ENCODE measurements at places on chromosomes 6 and 20. TPM values are rescaled to one million over a fixed set of nuclear protein-coding genes. Genes with fewer than 3 reads are reported as not detected.

DNA sequence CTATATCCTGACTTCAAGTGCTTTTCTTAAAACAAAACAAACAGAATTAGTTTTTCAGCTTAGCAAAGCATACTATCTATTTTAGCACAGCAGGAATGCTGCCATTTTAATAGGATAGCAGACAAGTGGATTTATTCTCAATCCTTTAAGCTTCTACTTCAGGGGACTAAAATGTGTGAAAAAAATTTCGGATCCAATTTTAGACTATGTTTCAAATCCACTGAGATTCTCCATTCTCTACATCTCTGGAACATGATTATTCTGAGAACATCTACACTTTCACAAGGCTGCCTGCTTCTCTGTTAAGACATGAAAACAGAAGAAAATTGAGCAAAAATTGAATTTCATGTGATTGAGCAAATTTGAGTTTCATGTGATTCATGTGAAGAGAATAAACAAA lies 1321.3 kb downstream of the HACE1 start:
- no peak for DNase-seq

DNA sequence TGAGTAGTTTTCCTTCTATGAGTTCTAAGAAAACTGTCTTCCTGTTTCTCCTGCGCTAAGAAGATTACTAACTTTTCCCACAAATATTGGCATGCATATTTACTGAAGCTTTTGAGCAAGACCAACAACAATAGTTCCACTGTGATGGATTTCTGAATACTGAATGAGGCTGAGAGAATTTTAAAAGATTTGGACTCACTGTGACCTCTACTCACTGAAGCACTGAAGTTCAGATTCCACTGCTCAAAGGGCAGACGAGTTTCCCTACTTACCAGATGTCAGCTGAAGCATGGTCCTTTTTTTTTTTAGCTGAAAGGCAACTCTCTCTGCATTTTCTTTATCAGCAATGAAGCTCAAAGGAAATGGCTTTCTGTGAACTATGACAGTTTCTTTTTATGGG lies 718.5 kb downstream of the RFPL4B start:
- DNase-seq = no peak

DNA sequence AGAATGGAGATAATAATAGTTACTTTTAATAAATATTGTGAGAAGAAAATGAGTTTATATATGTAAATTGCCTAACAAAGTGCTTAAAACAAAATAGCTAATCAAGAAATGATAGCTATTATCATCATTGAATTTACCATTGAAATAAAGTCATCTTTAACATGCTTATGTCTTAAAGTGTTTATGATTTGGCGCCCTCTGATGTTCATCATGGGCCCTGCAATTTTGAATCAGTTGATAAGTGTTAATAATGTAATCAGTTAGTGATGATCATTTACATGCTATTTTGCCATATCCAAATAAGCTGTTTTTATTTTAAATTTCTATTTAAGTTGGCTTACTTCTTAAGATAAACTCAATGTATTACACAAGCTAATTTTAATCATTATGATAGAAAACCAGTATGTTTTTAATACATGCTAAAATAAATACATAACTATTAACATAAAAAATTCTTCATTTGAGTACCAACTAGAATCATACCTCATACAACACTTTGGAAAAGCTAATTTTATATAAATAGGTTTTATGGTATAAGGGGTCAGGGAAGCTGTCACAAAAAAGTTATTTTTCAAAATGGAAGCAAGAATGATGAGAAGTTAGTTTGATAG lies 39.2 kb upstream of the TPD52L1 start:
- DNase-seq = peak; percentile 80

DNA sequence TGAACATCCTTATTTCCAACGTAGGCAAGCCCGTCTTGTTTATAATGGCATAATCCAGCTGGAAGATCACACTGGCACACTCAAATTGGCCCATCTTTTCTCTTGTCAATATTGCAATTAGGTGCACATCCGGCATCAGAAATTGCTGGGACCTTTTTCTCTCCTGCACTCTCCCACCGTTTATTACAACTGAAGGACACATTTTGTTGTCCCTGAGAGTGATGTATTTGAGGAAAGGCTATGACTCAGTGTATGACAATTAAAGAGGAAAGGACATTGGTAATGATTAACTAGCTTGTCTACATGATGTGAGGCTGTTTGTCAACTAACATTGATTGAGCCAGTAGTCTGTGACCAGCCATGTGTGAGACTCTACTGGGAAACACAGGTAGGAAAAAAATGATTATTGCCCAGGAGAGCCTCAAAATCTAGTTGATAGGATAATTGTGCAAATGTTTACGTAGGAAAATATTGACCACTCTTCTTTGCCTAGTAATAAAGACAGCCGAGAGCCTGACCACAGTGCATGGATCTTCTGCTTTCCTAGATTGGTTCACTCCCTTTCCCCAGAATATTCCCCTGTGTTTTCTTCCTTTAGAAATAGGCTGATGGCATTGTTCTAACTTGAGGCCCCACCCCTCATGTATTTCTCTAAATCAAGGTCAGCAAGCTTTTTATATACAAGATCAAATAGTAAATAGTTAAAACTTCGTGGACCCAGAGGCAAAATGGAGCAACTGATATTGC lies 230.0 kb upstream of the BTBD3 start:
- no peak for DNase-seq

GRCh38 chr6:157840776-157841175 lies 17.7 kb downstream of the SNX9 start:
- DNase-seq = peak; percentile 75

The GSTA1 gene
- not detected for total RNA-seq

The GNAS-AS1 gene
- 0.81 TPM for total RNA-seq

The SLC32A1 gene
- total RNA-seq = not detected

The CDH4 gene
- total RNA-seq = 0.25 TPM
